ENCODE measurements at places on chromosomes 1 and 21.
A peak's percentile ranks its signal among the peaks of the same experiment; 100 is the strongest.

GRCh38 chr1:80989455-80989854, 811.3 kb upstream of the ADGRL2 start:
- no peak for DNase-seq

- peak; percentile 71 for DNase-seq
Measured at GRCh38 chr1:89821322-89822108, 683 bp downstream of the LRRC8D start.

DNA sequence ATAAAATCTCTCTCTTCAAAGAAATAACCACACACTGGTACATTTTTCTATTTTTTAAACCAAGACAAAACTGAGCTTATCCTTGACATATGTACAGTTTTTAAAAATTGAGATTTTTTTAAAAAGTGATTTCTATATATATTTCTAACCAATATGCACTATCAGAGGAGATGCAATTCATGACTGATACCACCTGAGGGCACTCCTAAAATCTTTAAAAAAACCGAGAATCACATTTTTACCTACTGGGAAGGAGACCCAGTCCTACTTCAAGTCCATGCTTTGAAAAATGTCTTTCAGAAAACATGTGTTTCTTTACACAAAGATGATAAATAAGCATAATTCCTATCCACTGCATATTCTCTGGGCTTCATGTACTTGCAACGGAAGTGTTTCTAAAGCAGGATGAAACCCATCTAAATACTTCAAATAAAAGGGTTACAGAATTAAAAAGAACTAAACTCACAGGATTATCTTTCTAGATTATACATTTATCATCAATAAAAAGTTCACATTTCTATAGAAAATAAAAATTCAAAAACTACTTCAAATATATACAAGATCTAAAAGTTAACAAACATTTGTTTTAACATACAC, 98.6 kb downstream of the ENAH start:
- peak; percentile 41 for DNase-seq

DNA sequence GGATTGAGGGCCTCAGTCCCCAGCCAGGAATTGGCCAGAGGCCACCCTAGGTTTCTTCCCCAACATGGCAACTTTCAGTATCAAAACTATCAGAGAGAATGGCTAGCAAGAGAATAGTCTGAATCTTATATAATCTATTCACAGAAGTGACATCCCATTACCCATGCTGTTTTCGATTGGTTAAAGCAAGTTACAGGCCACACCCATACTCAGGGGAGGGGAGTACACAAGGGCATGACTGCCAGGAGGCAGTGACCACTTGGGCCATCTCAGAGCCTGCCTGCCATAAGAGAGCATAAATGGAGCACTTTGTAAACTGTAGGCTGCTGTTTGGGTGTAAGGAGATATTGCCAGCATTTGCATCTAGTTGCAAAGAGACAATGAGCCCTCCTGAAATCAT, 65.4 kb downstream of the FAM163A start:
- DNase-seq: no peak

DNA sequence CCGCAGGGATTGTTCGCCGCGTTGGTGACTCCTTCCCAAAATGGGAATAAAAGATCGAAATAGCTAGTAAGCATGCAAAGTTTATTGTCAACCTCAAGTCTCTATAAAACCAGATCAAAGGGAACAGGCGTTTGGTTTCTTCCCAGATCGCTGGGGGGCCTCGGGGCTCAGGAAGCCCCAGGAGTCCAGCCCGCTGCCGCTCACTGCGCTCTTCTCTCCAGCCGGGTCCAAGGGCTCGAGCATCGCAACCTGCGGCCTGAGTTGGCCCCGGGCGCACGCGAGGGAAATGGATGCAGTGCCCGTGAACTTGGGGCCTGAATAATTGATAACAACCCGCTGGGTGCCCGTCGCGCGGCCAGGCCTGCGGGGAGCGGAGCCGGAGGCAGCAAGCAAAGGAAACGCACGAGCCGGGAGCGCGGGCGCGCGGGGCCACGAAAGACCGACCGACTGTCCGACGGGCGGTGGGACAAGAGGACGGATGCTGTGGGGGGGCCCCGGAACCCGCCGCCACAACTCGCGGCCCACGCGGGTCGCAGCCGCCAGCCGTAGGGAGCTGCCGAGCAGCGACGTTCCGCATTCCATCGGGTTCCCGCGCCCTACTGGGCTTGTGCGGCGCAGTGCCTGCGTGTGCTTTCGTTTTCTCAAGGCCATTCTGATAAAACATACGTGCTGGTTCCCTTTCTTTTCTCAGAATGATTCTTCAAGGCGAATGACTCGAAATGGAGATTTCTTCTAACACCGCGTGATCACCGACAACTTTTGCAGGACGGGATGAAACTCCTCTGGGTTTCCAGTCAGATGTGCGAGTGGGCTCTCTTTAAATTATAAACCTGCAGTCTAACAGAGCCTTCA, 14.0 kb upstream of the ALX3 start:
- DNase-seq: no peak

- DNase-seq: no peak
Measured at GRCh38 chr21:36713746-36714145, 14.8 kb downstream of the SIM2 start.

DNA sequence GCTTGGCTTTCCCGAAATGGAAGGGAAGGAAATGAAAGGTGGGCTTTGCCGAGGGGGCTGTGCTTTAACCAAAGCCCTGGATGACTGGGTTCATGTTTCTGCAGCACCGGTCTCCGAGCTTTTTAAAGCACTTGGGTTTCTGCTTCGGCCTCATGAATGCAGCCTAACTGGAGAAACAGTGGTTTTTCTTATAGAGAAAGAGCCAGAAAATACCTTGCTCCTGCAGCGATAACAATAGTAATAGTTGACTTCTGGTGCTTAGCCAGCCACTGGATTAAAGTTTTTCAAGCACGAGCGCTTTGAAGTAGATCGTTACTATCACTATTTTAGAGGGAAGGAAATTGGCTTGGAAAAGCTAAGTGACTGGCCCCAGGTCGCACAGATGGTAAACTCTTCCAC, 500 bp upstream of the DOCK7 start:
- DNase-seq: no peak
